ENCODE measurements at places on chromosomes 5 and 9.

- DNase-seq: no peak
Measured at GRCh38 chr5:61817472-61818326, 485.6 kb downstream of the ZSWIM6 start.

GRCh38 chr5:173321886-173322285, 6.3 kb downstream of the STC2 start:
- no peak for DNase-seq

DNA sequence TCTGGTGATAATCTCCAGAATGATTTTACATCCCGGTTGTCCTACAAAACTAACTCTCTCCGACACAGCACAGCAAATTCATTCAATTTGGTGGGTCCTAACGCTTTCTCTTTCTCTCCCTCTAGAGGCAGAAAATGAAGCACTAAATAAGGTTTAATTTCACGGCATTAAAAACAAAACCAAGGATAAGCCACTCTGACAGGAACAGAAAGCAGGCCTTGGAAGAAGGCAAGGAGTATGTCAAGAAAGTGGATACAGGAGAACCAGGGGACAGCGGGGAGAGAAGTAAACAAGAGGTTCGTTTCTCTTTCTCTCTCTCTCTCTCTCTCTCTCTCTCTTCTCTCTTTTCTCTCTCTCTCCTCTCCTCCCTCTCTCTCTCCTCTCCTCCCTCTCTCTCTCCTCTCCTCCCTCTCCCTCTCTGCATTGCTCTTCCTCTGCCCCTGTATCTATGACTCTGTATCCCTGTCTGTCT, 49.8 kb downstream of the EBF1 start:
- no peak for DNase-seq

DNA sequence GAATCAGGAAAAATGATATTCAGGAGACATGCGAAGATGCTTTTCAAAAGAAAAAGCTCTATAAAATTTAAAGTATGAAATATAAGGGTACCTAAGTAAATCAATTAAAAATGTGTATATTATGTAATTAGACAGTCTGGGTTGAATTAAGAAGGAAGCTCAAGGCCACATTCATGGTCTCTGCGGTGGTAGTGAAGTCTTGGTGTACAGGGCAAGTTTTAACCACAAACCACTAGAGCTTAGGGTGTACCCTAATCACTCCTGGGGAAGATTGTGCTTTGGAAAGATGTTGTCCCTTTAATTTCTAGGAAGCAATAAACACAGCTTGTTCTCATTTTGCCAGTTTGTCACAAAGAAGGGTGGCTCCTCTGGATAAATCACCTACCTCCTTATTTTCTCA, 287.2 kb upstream of the ZNF608 start:
- no peak for DNase-seq

DNA sequence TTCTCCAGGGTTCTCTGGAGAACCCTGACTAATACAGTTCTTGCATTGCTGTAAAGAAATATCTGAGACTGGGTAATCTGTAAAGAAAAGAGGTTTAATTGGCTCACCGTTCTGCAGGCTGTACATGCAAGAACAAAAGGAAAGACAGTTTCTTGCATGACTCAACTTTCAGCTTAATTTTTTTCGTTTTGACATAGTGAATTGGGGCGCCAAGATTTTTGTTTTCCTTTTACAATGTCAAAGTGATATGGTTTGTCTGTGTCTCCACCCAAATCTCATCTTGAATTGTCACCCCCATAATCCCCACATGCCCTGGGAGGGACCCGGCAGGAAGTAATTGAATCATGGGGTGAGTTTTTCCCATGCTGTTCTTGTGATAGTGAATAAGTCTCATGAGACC, 11.8 kb upstream of the CRHBP start:
- no peak for DNase-seq
